Fibroblast of villous mesenchyme (primary cell): ENCODE measurements at places on chromosomes 12 and 14.

DNA sequence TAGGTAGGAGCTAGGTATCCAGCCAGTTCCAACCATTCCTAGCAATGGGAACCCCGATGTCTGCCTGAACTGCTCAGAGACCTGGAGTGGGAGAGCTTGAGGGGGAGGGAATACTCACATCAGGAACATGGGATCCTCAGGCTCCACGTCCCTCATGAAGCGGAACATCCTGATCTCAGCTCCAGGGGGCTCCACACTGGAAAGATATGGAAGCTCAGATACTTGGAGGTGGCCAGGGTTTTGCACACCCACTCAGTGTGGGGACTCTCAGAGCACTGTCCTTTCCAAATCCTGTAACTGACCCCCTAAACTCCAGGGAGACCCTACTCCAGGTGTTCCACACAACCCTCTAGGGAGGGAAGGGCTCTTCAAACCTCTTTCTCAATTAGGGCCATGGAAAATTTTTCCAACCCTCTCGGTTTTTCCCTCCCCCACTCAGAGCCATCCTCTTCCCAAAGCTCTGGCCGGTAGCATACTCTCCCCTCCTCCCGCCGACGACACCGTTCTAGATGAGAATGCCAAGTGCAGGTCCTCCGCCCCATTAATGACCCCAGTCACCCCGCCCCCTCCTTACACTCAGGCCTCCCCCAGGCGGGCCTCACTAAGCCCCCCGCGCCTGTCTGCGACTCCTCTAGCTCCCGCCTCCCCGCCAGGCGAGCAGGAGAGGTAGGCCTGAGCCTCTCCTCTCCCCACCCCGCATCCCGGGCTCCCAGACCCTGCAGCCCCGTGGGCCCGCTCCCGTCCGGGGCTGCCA, 597 bp downstream of the MLF2 start:
- DNase-seq, result peak; percentile 67

DNA sequence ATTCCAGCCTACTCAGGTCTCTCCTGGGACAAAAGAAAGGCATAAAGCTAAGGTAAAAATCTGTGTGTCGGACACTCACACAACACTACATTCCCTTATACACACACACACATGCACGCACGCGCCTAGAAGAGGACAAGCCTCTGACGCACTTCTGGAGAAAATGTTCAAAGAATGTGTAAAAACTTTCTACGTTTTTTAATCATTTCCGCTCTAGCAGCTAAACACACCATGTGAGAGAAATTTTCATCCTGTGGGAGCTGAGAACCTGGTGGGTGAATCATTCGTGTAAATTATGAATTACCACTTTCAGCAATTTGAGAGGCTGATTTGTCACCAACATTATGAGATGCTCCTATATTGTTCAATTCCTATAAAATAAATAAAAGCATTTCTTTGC, 494.5 kb downstream of the TMEM132D start:
- DNase-seq, result no peak

DNA sequence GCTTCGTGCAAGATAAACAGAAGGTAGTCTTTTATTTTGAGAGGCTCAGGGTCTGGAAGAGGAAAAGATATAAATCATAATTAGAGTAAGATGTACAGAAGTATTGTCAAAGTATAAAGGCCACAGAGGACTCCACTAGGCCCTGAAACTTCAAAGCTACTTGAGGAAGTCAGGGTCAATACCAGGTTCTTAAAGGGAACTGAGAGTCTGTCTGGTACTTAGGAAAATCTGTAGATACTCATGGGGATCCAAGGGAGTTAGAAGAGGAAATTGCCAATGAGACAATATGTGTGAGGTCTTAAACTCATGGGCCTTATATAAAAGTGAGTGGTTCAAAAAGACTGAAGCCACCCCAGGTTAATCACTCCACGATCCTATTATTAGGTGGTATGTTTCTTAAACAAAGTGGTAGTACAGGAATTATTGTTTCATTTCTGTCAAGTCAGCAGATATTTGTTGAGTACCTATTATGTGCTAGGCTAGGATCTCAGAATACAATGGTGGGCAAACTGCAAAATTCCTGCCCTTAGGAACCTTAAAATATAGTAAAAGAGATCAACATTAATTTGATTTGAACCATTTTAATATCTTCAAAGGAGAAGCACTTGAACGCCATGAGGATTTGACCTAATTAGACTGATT, 314.6 kb downstream of the ADAMTS20 start:
- DNase-seq, result no peak

GRCh38 chr12:32617534-32617933, 61.6 kb upstream of the DNM1L start:
- no peak for DNase-seq

DNA sequence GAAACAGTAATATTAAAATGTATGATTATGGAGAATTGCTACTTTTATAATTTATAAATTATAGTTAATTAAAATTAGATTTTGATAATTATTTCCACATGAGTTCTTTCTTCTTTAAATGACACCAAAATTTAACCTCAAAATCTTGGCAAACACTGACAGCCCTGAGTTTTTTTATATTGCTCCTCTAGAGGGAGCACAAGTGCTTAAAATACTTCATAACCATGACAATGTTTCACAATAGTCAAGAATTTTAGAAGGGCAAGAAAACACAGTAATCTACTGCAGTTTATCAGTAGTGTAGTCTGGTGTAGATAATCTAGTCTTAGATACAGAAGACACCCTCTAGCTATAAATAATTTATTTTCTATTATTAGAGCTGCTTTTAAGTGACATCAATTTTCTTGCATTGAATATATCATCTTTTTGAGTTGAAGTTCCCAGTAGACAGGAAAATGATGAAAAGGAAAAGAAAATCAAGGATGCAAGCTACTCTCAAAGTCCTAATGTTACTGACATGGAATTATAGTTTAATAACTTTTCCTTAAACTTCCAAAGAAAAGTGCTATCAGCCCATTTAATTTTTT, 14.3 kb upstream of the PTGER2 start:
- DNase-seq, result peak; percentile 83

DNA sequence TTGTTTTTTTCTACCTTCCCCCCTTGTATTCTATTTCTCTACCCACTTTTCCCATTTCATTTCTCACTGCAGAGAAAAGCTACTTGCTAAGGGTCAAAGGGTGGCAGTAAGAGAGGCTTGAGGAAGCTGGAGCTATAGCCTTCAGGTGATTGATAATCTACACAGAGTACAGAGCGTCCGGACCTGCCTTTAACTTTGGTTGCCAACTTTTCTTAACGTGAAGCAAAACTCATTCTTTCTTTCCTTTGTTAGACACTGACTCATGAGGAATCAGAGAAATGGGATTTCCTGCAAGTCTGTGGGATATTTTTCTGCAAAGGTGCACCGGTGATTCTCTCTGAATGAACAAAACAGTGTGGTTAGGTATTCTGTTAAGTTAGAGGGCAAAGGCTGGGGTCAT, 133.3 kb downstream of the RMST start:
- no peak for DNase-seq

GRCh38 chr14:66069830-66070541, 416.2 kb upstream of the CCDC196 start:
- DNase-seq, result no peak

GRCh38 chr14:83483063-83483462, 1949.4 kb upstream of the SEL1L start:
- DNase-seq, result peak; percentile 13

- no peak for DNase-seq
These were observed 74.4 kb upstream of the GPATCH2L start for GRCh38 chr14:76077340-76077739.

DNA sequence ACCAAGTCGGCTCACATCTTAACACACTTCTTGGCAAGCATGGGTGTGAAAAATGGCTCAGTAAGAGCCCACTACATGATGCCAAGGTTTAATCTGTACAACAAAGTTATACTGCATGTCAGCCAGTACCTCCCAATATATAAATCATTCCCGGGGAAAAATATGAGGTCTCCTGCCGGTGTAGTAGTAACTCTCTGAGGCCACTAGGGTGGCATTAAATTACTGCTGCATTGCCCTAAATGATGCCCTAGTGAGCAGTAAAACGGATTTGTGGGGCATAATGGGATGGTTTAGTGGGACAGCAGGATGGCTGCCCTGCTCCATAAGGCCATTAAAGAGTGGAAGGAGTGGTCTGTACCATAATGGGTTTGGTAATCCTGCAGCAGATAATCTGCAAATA, 267.7 kb downstream of the MED13L start:
- no peak for DNase-seq

- DNase-seq, result no peak
These were observed 1448.0 kb downstream of the AACS start for GRCh38 chr12:126512916-126513913.

DNA sequence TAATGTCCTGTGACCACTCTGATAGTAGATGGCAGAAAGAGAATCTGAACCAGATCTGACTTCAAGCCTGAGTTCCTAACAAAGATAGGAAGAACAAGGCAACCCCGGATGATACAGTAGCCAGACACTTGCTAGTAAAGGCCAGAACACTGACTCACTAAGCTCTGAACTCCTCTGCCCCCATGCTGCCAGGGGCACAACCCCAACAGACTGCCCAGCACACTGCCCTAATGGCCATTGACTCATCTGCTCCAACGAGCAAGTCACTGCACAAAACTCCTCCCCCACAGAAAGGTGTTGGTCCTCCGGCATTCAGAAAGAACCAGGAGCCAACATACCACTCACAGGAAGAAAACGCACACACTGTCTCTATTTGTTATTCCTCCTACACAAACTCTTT, 179.6 kb upstream of the NUDT4 start:
- peak; percentile 48 for DNase-seq

DNA sequence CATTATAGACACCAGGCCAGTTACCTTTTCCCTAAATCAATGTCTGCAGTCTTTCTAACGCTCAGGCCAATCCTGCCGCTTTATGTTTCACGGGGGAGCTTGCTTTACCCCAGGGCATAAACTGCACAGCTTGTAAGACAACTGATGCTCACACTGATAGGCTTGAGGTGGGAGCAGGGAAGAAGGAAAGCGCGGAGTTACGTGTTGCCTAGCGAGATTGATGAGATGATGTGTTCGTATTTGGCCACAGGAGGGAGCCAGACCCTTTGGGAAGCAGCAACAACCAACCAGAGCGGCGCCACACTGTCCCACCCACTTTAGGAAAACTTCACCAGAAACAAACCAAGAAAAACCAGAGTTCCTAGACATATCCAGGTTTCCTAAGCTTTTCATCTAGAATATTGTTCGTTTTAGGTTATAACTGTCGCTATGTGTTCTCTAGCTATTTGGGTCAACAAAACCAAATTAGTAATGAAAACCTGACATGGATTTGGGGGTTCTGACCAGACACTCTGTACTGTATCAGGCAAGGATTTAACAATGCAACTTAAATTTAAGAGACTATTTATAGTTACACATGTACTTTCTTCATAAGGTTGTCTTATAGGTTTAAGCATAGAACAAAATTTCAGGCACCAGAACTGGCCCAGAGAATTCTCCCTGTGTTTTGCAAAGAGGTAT, 2.4 kb downstream of the IL26 start:
- peak; percentile 89 for DNase-seq

- DNase-seq, result peak; percentile 23
These were observed 170.1 kb upstream of the PWP1 start for GRCh38 chr12:107515446-107515958.

GRCh38 chr12:132228476-132229192, 84.4 kb downstream of the NOC4L start:
- no peak for DNase-seq

DNA sequence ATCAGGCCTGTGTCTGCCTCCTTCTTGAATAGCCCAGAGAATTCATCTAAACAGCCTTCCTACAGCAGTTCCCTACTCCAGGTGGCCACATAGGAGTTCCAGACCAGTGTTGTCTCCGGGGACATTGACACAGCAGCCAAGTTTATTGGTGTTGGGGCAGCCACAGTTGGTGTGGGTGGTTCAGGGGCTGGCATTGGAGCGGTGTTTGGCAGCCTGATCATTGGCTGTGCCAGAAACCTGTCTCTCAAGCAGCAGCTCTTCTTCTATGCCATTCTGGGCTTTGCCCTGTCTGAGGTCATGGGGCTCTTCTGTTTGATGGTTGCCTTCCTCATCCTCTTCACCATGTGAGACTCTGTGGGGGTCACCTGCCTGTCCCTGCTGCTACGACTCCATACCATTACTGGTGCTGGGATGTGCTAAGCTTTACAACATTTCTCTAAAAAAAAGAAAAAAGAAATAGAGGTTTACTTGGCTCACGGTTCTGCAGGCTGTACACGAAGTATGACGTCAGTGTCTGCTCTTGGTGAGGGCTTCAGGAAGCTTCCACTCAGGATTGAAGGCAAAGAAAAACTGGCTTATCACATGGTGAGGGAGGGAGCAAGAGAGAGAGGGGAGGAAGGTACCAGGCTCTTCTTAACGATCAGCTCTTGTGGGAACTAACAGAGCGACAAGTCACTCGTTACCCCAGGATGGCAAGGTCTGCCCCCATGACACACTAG, 57.5 kb downstream of the CHST11 start:
- DNase-seq, result no peak

DNA sequence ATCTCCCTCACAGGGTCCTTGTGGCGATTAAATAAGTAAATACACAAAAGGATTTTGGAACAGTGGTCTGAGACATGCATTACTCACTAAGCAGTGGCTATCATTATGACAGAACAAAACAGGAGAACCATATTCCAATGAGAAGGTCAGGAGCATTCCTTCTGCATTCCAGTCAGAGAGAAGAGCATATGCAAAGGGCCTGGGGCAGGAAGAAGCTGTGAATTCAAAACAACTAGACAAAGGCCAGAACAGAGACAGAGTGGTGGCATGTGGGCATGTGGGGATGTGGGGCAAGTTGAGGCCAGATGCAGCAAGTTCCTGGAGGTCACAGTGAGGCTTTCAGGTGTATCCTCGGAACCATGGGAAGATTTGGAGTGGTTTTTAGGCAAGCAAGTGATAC, 70.1 kb upstream of the VRK1 start:
- no peak for DNase-seq

DNA sequence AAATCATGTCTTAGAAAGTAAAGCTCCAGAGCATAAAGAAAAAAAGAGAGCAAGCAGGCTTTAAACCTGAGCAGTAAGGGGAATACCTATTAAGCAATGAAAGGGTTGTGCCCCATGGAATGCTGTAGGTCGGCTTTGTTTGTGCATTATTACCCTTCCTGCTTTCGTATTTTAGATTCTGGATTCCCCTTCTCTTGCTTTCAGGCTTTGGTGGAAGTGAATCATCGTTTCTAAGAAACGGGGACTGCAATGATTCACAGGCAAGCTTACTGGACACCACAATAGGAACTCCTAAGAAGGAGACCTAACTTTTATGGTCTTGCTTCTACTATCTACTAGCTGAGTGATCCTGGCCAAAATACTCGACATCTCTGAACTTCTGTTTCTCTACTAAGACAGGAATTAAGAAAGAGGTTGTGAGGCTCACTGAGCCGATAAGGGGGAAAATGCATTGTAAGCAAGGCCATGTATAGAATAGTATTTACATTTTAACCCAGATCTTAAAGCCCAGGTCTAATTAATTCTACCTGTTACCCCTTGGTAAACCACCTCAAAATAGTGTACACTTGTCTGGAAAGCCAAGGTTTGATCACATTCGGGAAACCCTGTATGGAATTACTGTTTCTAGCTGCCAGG, 1.2 kb upstream of the BMAL2 start:
- peak; percentile 91 for DNase-seq
